ENCODE measurements at places on chromosomes 11 and 22.

DNA sequence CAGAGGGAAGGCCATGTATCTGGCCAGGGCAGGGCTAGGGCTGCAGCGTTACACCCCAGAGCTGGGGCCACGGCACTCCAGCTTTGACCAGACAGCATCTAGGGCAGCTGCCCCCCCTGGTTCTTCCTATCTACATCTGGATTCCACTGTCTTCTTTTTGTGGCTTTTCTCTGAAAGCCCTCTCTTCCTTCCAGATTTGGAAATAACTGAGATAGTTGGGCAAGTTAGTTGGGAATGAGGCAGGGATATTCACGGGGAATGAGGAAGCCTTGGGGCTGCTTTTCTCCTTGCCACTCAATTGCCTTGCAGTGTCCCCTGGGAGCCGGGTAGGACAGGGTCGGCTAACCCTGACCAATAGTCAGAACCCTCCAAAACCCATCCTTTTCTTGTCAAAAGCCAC is 26.8 kb downstream of the CLMP start:
- DNase-seq: no peak

DNA sequence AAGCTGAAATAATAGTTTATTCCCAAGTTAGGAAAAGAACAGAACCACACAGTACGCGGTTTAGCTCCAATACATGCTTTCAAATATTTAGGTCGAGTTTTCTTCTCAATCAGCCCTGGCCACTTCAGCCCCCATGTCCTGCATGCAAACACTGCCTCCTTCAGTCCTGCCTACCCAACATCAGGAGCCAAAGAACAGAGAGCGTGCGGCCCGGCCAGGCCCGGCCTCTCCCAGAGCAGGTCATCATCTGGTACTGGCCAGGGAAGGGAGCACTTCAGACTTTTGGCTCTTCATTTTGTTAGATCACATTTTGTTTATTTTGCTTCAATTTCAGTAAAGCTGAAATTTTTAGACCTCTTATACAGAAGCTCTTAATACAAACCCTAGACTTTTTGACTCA is 6.7 kb downstream of the BRD1 start:
- no peak for DNase-seq

- no peak for DNase-seq
Observed at GRCh38 chr11:131606811-131607335, 236.5 kb downstream of the NTM start.

DNA sequence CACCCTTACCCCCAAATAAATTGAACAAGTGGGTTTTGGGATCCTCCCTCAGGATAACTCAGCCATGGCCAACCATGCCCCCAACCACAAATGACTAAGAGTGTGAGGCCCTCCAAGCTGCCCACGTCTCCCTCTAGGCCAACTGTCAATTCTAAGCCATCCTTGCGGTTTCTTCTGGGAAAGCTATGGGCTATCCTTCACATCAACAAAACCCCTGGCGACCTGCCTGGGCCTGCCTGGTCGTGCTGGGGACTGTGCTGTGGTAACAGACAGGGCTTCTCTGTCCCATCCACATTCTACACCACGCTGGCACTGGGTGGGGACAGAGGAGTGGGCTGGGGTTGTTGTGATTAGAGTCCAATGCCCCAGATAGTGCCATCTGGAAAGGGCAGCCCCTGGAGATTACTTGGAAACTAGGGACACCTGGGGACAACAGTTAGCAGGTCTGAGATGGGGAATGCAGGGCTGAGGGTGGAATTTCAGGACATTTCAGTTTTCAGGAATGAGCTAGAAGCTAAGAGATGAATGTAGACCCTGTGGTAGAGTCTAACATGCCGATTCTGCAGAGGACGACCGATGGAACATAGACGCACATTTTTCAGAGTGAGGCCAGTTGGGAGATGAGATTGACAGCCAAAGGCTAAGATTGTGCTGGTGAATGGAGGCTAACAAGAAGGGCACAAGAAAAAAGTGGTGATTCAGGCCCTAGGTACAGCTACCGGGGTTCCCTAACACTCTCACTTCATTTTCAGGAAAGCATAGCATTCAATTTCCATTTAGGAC is 131.9 kb downstream of the RASSF10 start:
- no peak for DNase-seq

DNA sequence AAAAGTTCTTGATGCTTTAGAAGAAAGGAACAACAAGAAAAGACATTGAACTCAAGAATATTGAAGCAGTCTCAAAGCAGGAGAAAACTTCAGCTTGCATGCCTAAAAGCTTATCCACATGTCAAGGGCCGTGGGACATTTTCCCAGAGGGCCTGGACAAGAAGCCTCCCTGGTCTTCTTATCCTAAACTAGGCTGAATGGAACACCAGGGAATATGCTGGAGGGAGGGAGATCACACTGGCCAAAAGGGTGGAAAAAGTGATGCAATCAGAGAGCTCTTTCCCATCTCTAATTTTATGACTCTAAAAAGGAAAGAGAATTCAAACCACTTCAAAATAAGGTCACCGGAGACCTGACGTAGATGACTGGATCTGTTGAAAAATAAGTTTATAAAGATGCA is 107.2 kb downstream of the MPPED2 start:
- DNase-seq: no peak

DNA sequence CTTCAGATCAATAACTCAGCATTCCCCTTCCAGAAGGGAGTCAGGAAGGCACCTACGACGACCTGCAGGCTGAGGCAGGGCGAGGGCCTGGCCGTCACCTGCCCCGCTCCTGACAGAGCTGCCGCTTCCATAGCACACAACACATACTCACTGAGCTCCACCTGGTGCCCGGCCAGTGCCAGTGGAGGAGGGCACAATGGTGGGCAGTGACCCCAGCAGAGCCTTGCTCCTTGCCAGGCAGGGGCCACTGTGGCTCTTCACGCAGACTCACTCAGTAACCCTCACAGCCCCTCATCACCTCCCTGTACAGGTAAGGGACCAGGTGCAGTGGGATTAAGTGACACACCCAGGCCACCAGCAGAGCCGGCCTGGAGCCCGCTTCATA is 24.6 kb downstream of the LRFN4 start:
- DNase-seq: no peak

Measured in right lobe of liver (tissue), 6 donors.